SW480 (cell line): ENCODE measurements at places on chromosomes 7 and 10.

- no peak for DNase-seq
Measured at GRCh38 chr7:128741491-128741890, 2.3 kb downstream of the CALU start.

DNA sequence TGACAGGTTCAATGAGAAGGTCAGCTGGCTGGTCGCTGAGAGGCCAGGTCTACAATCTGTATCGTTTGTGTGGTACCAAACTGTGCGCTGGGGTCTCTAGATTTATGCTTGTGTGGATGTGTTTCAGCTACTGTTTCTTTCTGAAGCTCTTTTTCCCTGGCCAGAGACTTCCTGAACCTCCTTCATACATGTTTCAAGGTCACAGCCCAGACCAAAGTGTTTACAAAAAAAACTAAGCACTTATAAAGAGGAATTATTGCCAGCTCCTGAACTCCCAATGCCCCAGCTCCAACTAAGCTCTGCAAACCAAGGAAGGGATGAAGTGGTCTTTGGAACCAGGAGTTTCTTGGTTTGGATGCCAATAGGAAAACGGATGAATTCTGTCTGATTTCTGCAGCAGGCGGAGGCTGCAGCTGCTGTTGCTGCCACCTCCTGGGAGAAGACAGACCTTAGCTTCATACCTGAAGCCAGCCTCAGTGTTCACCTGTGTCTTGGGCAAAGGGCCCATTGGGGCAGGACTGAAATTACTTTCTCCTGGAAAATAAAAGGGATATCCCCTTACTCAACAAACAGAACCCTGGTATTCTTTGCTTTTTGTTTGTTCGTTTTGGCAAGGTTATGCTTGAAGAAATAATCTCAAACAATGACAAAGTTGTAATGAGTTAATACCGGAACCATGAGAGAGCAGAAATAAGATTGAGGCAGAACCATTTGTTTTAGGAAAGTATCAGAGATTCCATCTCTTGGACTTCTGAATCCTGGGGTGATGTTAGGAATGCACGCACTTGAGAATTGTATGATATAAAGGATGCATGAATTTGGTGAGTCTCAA lies 24.6 kb upstream of the MKLN1 start:
- DNase-seq: peak; percentile 46

GRCh38 chr10:133091316-133091715 lies 3.6 kb downstream of the ADGRA1 start:
- no peak for DNase-seq

DNA sequence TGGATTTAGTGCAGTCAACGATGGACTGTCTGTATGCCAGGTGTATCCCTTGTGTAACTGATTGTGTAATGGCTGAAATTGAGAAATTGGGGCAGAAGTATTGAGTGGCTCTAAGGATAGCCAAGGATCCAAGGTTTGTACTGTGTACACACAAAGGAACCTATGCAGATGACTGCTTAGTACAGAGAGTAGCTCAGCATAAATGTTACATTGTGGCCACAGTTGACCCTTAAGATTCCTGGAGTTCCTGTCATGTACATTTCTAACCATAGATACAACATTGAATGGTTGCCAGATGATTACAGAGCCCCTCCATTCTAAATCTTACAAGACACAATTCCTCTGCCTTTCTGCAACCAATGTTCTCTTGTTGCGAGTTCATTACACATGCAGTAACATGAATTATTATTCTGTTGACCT lies 25.3 kb downstream of the CCDC126 start:
- no peak for DNase-seq

- DNase-seq: peak; percentile 90
Measured at GRCh38 chr10:97632949-97633884, at the start of gene MORN4. Gene MORN4, minus strand, starts transcription at chr10:97633500. Its CDS starts 13,847 bp downstream, at chr10:97619653.

GRCh38 chr10:77027141-77027540 lies 610.5 kb downstream of the KCNMA1 start:
- DNase-seq: no peak

DNA sequence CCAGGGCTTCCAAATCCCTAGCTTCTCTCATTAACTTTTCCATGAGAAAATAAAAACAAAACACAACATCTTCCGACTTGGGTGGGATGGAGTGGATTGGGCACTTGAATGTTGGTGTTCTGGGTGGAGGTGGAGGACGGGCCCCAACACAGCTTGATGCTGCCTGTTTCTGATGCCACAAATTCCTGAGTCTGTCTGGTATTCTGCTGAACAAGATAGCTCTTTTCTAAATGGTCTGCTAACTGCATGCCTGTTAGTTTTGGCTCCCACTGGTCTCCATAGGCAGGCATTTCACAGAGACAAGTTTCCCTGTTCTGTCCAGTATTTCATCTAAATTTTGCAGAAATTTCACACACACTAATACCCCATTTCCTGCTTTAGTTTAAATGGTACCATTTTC lies 160.9 kb upstream of the FZD8 start:
- DNase-seq: no peak

DNA sequence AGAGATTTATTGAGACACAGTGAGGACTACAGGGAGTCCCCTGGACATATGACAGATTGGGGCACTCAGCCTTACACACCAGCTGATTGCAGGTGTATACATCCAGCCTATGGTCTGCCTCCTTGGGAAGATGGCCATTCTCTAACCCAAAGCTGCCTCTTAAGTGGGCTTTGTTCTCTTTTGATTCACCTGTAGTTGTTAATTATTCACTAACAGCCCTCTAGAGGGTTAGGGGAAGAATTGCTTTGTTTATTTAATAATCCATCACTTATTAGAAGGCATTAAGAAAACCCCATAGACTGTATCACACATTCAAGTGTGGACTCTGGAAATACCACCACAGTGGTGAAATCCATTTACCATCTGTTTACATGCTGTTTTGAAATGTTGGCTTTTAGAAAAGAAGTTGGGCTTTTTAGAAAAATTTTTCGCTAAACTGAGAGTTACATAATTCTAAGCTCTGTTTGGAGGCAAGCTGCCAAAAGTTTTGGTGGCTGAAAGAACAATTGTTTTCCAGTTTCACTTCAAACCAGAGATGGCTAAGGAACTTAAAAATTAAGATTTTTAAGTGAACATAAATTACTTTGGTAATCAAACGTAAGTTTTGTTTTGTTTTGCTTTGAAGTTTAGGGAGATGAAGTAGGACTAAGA lies 379.1 kb downstream of the ADRA2A start:
- DNase-seq: no peak

DNA sequence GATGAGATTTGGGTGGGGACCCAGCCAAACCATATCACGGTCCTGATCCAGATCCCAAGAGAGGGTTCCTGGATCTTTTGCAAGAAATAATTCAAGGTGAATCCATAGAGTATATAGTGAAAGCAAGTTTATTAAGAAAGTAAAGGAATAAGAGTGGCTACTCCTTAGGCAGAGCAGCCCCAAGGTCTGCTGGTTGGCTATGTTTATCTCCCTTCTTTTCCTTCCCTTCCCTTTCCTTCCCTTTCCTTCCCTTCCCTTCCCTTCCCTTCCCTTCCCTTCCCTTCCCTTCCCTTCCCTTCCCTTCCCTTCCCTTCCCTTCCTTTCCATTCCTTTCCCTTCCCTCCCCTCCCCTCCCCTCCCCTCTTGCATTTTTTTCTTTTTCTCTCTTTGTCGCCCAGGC lies 35.2 kb downstream of the OTUD1 start:
- no peak for DNase-seq

- DNase-seq: no peak
Measured at GRCh38 chr7:133613250-133613790, 360.4 kb downstream of the EXOC4 start.

DNA sequence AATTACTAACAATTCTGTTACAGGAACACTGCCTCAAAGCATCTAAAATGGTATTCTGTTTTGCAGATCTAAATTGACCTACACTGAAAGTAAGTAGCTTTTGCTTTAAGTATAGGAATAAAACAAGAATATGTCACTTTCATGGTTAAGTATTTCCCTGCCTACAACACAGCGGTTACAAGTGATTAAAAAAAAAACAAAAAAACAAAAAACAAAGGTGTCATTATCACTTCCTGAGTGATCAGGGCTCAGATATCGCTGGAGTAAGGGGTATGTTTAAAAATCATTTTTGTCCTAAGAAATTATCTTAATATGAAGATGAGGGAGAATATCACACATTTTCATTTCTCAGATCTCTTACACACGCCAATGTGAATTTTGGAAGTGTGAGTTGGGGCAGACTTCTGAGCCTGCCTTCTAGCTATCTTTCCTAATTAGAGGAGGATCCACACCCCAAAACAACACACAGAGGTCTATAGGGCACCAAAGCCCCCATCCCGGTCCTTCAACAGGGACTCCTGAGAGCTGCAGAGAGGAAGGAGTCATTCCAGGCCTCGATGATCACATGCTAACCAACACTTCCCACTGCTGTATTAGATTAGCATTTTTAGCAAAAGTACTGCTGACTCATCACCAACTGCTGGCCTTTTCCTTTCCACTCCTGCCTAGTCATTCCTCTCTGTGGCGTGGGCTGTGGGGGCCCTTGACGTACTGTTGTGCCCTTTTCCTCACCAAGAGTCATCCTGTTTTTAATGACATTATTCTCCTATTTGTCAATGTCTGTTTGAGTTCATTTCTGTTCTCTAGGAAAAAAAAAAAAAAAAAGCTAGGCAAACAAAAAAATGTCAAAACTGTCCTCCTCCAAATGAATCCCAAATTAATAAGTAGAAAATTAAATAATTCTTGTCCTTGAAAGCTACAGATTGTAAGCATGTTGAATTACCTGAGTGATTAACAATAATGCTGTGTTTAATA lies 31.2 kb downstream of the PRTFDC1 start:
- DNase-seq: no peak

- peak; percentile 25 for DNase-seq
Measured at GRCh38 chr10:21675157-21675796, 141.2 kb downstream of the MLLT10 start.
